ENCODE measurements at places on chromosomes 7 and 10. TPM values are rescaled to one million over a fixed set of nuclear protein-coding genes. Genes with fewer than 3 reads are reported as not detected.
A peak's percentile ranks its signal among the peaks of the same experiment; 100 is the strongest.

Gene PLA2G12B
- polyA plus RNA-seq: 16.6 TPM

- DNase-seq: no peak
These were observed 9.6 kb downstream of the FAM53B start for GRCh38 chr10:124734311-124735166.

DNA sequence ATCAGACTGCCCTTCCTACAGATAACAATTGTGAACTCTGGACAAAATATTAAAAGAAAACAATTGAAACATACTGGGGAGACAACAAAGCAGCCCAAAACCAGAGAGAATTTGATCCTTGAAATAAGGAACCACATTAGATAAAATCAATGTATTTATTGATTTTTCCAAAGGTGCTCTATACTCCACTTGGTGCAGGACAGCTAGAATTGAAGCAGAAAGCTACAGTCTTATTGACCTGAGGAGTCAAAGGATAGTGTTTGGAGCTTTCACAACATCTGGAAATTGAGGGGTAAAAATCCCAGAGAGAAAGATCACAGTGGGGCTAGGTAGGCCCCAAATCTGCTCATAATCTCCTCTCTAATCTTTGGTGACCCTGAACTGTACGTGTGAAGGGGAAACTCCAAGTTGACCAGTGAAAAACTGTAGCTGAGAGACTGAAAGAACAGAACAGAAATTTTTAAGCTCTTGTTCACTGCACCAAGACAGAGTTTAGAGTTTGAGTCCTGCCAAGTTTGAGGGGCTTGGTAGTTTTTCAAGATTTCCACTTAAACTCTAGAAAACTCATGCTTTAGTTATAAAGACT, 70.2 kb downstream of the SAMD9 start:
- no peak for DNase-seq

Gene SKAP2
- 5.5 TPM for polyA plus RNA-seq

- DNase-seq: no peak
These were observed 72.7 kb upstream of the IFRD1 start for GRCh38 chr7:112377593-112377992.

Gene GRID2IP
- 0.05 TPM for polyA plus RNA-seq

DNA sequence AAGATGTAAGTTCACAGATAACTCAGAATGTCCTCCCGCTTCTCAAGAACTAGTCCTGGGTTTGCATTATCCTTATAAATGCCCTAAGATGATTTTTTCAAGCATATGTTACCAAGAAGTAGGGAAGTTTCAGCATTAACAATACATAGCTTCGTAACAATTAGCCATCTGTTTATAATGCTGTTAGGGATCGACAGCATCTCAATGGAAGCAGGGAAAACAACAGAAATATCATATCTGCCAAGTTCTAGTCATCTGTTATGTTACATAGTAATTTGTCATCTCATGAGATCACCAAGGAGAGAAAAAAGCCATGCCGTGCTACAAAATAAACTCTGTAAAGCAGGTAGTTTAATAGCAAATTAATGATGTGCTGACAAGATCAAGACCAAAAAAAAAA, 731.5 kb upstream of the C7orf33 start:
- no peak for DNase-seq

Gene CPA1
- 0.36 TPM for polyA plus RNA-seq

GRCh38 chr10:71392292-71392691, 4.4 kb upstream of the CDH23 start:
- no peak for DNase-seq

GRCh38 chr7:134021836-134022235, 105.3 kb upstream of the LRGUK start:
- DNase-seq: no peak

DNA sequence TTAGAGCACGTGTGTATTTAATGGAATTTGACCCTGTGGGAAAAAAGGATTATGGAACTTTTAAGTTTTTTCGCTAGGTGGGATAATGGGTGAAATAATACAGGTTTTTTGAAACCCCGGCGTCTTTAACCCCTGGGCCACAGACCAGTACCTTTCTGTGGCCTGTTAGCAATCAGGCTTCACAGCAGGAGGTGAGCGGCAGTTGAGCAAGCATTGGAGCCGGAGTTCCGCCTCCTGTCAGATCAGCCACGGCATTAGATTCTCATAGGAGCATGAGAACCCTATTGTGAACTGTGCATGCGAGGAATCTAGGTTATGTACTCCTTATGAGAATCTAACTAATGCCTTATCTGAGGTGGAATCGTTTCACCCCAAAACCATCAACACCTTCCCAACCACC, 28.6 kb downstream of the WAC start:
- DNase-seq: no peak

DNA sequence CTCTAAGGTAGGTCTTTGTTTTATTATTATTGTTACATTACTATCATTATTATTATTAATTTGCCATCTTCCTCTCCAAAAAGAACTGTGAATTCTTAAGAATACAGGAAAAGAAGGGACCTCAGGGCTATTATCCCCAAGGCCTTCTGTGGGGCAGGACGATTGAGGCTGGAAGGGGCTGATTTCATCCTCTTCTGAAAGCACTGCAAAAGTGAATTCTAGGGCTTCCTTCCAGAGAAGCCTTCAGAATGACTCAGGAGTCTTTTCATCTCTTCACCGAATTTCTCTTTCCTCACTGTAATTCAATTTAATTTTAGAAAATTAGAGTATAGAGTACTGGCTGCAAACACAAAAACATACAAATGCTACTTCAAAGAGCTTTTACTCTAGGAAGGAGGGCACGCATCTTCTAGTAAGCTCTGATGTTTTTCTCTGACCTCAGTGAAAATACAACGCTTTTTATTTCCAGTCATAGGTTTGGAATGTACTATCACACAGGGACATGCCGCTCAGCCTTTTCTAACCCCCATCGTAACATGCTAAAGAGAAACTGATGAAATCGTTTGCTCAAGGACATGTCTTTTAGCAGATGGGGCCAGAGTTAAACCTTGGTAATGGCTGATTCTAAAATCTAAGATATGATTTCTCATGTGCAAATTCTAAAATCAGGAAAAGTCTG, 280.2 kb upstream of the PITRM1 start:
- no peak for DNase-seq

Gene SFXN2
- 1.8 TPM for polyA plus RNA-seq

Gene TUBAL3
- polyA plus RNA-seq: 0.43 TPM

GRCh38 chr7:26179826-26180497, 20.6 kb downstream of the HNRNPA2B1 start:
- no peak for DNase-seq

Gene CXCL12
- polyA plus RNA-seq: 104 TPM

- DNase-seq: no peak
These were observed 22.8 kb downstream of the NSMCE4A start for GRCh38 chr10:121952226-121952625.

DNA sequence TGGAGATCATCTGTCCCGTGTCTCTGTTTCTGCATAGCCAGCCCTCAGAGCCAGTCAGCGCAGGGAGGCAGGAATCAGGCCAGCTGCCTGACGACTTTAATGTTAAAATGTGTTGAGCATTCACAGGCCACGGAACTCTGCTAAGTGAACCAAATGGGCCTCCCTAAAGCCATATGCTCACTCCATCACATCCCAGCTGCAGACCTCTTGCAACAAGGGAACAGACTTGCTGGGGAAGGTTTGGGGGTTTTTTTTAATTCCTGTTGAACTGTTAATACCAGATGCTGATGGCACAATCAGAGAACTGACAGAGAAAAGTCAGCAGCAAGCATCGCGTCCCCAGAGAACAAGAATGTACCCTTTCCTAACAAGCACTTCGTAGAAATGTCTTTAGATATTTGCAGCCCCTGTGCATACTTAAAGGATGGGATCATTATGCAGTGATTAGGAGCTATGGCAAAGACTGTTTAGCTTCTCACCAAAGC, 900.4 kb upstream of the AUTS2 start:
- no peak for DNase-seq

- peak; percentile 74 for DNase-seq
These were observed 778 bp upstream of the TRIM8 start for GRCh38 chr10:102643336-102644065.

DNA sequence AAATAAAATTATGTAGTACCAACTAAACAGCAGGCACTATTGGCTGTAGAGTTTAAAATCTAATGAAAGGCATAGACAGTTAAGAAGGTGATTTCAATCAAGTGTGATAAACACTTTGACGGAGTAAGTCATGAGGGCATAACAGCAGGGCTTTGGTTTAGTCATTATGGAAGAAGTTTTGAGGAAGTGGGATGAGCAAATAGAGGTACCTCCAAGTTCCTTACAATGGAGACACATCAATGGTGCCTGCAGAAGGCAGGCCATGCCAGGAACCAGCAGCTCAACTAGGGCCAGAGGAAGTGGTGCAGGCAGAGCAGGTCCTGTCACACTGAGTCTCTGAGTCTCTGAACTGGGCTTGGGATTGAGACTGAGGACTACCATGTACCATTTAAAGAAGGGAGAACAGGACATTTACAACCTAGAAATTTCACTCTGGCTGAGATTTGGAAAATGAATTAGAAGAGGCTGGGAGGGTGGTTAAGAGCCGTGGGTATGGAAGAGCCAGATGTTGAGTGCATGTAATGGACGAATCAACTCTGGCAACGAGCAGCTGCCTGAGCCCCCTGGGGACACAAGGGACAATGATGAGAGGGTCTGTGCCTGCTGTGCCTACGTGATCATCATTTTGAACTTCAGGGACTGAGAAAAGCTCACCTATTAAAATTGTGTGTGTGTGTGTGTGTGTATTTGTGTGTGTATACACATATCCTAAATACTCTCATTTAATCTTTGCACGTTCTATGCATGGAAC, 208.7 kb upstream of the POM121L12 start:
- DNase-seq: no peak

GRCh38 chr10:29702273-29703164, 67.7 kb upstream of the SVIL start:
- no peak for DNase-seq

GRCh38 chr10:118278649-118279048, 63.5 kb downstream of the FAM204A start:
- DNase-seq: no peak

- DNase-seq: no peak
These were observed 242.2 kb upstream of the IGFBP3 start for GRCh38 chr7:46163246-46163645.

Gene C10orf62
- polyA plus RNA-seq: 0.20 TPM

Measured in right cardiac atrium (tissue), 5 donors.